ENCODE measurements at places on chromosomes 1 and 21.

- DNase-seq, result no peak
Observed at GRCh38 chr1:216670118-216670883, 52.9 kb downstream of the ESRRG start.

DNA sequence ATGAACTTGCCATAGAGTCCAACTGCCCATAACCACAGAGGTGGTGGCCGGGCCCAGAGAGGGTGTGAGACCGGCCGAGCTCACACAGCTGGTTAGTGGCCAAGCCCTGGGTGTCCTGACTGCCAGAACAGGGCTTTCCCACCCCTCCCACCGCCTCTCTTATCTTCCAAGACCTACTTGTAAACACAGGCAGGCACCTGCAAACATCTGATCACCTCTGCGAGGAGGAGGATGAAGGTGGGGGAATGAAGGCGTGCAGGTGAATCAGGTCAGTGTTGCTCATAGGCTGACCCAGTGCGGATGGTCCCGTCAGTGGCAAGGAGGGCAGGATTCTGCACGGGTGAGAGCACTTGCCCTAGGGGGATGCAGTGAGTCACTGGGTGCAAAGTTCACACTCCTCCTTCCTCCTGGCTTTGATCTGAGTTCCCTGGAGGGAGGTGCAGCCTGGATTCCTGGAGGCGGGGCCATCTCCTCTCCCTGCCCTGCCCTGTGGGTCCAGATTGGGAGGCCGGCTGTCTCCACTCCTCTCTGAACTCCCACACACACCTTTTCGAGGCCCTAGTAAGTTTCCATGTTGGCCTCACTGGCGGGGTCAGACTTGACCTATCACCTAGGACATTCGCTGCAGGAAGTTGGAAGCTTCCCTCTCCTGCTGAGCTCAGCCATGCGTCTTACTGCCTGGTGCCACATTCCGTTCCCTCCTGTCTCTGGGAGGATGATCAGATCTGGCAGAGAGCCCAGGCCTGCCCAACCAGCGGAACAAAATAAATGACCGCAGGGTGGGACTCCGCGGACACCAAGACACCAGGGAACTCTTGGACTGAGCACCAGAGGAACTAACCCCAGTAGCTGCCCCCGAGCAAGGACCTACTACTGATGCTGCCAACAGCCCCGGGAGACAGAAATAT, 7.3 kb downstream of the UQCRHL start:
- DNase-seq, result no peak

DNA sequence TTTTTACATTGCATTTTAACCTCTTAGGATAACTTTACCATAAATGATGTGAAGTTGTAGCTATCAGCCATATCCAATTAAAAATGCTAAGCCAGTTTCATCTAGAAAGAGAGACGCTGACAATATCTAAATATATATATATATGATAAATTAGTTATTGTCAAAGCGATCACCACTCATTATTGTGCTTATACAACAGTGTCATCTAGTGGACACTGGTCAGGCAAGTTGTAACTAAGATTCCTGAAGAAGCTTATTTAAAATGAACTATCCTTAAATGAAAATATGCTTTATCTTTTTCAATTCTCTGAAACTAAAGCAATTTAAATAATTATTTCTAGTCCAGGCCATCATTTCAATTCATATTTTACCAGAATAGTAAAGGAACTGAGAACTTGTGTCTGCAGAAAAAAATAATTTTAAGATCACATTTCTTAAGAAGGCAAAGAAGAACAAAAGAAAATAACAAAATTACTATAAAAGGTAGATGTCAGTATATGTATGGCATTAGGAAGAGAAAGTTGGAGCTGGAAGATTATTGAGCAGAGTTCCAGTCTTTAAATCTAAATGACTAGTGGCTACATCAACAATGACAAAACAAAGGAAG, 193.3 kb upstream of the SNX7 start:
- DNase-seq, result no peak

GRCh38 chr1:27357281-27358037, 9.3 kb downstream of the MAP3K6 start:
- DNase-seq, result peak; percentile 89

- no peak for DNase-seq
Observed at GRCh38 chr1:50880373-50880772, 79.7 kb downstream of the FAF1 start.

DNA sequence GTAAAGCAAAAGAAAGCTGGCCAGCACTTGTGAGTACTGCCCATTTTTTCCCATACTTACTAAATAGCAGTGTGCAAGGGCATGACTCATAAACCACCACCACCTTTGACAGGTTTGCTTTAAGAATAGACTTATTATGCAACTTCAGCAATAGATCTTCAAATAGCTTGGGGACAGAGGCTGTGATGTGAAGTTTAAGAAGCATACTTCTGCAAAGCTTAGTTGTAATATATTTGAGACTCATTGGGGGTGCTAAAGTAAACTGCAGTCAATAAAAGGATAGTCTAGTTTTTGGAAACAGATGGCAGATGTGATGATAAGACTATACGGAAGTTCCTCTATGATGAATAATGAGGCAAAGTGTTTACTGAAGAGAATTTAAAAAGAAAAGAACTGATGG, 210.0 kb downstream of the PLA2G4A start:
- no peak for DNase-seq

- no peak for DNase-seq
Observed at GRCh38 chr1:93652323-93652949, 29.2 kb downstream of the BCAR3 start.

GRCh38 chr1:209752890-209753289, 3.0 kb upstream of the TRAF3IP3 start:
- no peak for DNase-seq

DNA sequence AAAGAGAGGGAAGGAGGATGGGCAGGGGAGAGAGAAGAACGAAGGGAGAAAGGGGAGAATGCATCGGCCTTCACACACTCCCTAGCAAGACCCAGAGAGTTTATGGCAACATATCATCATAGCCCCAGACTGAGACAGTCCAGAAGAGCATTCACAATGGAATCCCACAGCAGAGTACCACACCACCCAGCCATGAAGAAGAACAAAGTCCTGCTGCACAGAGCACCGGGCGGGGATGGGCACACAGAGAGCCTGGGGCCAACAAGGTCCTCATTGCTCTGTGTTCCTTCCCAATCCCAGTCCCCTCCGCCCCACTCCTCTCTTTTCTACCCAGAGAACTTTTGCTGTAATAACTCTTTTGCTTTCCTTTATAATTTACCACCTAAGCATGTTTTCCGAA, 118.1 kb upstream of the TMPRSS2 start:
- no peak for DNase-seq

DNA sequence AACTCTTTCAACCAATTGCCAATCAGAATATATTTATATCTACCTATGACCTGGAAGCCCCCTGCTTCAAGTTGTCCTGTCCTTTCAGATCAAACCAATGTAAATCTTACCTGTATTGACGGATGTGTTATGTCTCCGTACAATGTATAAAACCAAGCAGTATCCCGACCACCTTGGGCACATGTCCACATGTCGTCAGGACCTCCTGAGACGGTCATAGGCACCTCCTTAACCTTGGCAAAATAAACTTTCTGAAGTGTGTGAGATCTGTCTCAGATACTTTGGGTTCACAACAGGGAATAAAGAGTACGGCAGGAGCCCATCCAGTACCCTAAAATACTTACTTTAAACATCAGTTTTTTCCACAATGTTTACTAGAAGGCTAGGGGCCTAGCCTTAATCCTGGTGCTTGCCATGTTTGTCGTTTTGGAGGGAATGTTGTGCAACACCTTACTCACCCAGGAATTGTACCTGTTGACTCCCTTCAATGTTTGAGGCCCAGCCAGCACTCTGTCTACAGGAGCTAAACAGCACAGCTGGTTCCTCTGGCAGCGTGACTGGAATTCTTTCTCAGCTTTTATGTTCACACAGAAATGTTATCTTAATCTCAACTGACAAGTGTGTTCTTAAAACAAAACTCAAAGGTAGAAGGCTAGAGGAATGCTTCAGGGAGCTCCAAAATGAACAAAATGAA, 90.8 kb upstream of the USP25 start:
- no peak for DNase-seq

DNA sequence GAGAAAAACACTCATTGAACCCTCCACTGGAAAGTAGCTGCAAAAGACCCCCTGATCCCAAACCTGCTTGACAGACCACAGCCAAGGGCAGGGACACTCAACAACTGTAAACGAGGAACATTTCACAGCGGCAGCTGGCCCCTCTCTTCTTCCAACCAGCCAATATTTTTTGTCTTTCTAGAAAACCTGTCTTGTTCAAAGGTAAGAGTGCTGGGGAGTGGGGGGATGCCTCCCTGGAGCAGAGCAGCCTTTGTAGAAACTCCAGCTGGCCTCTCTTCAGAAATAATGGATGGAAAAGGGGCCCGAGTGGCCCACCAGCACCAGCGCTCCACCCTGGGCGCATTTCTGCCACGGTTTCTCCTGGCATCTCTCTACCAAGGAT, 384.0 kb downstream of the RRAGC start:
- no peak for DNase-seq

- DNase-seq, result peak; percentile 49
Observed at GRCh38 chr1:51222136-51222787, 13.8 kb upstream of the RNF11 start.

DNA sequence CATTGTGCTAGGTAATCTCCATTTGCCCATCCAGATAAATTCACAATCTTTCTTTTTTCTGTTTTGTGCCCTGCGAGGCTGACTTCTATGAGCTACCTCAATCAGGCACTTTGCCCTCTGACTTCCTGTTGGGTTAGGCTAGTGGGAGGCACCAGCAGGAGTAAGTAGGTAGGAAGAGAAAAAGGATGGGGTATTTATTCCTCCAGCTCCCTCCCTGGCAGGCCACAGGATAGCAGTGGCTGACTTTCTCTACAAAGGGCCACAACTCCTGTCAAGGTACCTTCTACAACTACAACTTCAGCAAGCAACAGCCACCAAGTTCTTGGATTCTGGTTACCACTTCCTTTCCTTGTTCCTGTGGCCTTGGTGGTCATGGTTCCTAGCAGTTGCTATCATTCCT, 18.8 kb upstream of the GORAB start:
- DNase-seq, result no peak

GRCh38 chr1:41293779-41294178, 51.7 kb upstream of the SCMH1 start:
- DNase-seq, result no peak

GRCh38 chr1:78370356-78370755, 120.4 kb upstream of the PTGFR start:
- no peak for DNase-seq

- DNase-seq, result no peak
Observed at GRCh38 chr1:99327357-99327756, 63.1 kb downstream of the PLPPR4 start.

DNA sequence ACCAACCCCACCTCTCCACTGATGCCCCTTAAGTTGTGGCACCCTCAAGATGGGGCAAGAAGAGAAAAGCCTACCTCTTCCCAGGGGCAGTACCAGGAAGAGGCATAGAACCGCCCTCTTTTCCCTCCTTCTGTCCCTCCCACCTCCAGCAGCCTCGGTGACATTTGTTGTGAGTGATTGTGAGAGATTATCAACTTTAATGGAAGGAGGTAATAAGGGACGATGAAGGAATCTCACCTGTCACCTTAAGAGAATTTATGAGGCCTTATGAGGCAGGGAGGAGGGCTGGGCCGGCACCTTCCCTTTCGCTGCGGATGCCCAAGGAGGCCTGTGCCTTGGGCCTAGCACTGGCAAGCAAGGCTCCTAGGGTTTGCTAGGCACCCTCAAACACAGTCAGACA, 1.4 kb upstream of the ADGRB2 start:
- no peak for DNase-seq

- peak; percentile 91 for DNase-seq
Observed at GRCh38 chr1:1307923-1308755, at the start of the genes ACAP3 and PUSL1. Gene ACAP3, minus strand, starts transcription at chr1:1307930. Its CDS starts 115 bp downstream, at chr1:1307815. Gene PUSL1, plus strand, starts transcription at chr1:1308597. Its CDS starts 47 bp downstream, at chr1:1308644.

DNA sequence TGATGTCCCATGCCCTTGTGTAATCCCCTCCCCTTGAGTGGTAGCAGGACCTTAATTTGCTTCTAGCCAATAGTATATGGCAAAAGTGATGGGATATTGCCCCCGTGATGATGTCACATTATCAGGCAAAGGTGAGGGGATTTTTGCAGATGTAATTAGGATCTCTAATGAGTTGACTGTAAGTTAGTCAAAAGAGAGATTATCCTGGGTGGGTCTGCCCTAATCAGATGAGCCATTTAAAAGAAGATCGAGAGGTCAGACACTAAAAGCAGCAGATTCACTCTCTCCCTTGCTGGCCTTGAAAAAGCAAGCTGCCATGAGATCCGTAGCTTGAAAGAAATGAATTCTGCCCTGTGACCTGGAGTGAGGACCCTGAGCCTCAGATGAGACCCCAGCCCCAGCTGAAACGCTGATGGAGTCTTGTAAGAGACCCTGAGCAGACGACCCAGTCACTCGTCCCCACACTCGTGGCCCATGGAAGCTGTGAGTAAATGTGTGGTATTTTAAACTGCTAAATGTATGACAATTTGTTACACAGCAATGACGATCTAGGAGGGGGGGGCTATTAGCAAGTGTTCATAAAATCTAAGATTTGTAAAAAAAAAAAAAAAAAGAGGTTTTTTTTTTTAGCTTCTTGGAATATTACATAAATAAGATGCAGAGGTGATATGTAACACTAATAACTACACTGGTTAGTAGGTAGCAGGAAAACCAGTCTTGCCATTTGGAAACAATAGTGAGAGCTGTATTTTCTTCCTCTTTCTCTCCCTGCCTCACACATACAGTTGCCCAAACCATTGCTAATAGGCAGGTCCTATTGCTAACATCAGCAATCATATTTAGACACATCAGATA, 50.3 kb upstream of the TARBP1 start:
- DNase-seq, result no peak

- no peak for DNase-seq
Observed at GRCh38 chr1:115404911-115405310, 66.9 kb upstream of the NGF start.

DNA sequence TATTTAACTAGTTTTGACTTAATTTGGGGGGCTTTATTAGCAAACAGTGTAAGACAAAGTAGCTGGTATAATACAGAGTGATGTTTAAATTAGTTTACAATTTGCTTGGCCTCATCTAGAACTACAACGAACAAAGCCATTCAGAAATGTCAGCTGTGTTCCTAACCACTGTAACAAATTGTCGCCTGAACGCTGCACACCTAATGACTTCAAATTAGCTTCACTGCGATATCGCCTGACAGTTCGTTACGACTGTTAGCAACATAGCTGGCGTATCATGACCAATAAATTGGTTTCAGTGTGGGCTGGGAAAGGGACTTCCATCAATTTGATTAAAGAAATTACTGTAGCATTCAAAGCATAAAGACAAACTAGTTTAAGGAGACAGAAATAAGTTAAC, 139.8 kb upstream of the USH2A start:
- DNase-seq, result no peak

- no peak for DNase-seq
Observed at GRCh38 chr1:209219791-209220524, 363.6 kb upstream of the CAMK1G start.

DNA sequence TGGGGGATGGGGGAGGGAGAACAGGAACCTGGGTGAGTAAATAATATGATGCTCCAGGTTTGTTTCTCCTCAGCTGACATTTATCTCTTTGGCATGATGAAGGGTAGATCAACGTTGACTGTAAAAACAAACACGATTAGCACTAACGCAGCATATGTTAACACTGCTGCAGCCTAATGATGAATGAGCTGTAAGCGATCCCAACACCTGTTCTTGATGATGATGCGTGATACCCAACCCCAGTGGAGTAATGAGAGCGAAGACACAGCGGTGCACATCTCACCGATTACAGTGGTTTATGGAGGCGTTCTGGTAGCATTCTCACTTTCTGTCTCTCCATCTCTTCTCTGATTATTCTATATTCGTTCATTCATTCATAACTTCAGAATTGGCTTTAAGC, 640.4 kb downstream of the USP25 start:
- DNase-seq, result no peak

GRCh38 chr1:156755527-156755950, 4.1 kb upstream of the HDGF start:
- DNase-seq, result no peak
